ENCODE measurements at places on chromosomes 7 and 10.

- DNase-seq, result no peak
Measured at GRCh38 chr10:77034240-77034639, 603.4 kb downstream of the KCNMA1 start.

DNA sequence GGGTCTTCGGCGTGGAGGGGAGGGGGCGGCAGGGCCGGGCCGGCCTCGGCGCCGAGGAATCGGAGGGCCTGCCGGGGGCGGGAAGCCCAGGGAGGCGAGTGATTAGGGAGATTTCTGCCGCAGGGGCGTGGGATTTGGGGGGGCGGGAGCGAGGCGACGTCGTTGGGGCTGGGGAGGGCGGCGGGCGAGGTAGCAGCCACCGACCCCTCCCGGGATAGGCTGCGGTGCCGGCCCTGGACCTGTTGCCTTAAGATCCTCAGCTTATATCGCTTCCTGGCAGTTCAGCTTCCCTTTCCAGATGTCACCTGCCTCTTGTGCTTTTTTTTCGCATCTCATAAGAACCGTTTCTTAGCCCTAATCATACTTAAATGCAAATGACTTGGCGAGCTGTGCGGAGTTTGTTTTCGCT lies 655 bp downstream of the LMTK2 start:
- peak; percentile 3 for DNase-seq

DNA sequence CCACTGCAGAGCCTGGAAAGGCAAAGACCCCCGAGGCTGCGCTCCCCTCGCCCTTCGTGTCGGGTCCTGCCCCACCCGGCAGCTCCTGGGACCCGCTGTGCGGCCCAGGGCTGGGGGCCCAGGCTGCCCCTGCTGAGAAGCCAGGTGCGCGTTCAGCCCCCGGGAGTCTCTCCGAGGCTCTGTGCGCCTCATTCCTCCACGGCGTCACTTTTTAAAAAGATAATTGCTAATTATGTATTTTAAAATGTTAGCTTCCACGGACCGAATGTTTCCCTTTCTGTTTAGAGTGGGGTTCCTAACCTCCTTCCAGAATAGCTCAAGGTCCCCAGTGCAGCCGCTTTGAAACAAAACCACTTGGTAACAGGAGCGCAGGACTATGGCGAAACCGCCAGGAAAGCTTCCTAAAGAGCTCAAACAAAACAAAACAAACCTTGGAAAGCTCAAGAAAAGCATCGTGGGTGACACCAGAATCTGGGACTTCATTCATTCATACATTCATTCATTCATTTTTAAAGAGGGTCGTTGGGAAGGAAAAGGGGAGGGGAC lies 45.6 kb downstream of the PDIA4 start:
- no peak for DNase-seq

DNA sequence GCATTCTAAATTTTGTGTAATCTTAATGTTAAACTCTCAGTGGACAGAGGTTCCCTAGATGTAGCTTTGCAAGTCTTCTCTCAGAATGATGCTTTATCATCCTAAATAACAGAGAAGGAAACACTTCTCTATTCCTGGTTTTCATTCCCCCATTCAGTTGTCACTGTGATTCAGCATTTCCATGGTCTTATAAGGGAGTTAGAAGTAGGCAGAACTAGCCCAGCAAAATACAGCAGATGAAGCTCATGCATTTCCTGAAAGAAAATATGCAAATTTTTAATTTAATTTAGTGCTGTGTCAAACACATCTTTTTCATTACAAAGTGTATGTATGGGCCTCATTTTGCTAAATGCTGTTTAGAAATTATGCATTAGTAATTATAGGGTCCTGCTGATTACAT lies 70.1 kb downstream of the ITPRID1 start:
- DNase-seq, result no peak

GRCh38 chr7:672891-673290 lies 53.6 kb upstream of the DNAAF5 start:
- no peak for DNase-seq

- no peak for DNase-seq
Measured at GRCh38 chr10:34473174-34474008, 341.7 kb downstream of the PARD3 start.

DNA sequence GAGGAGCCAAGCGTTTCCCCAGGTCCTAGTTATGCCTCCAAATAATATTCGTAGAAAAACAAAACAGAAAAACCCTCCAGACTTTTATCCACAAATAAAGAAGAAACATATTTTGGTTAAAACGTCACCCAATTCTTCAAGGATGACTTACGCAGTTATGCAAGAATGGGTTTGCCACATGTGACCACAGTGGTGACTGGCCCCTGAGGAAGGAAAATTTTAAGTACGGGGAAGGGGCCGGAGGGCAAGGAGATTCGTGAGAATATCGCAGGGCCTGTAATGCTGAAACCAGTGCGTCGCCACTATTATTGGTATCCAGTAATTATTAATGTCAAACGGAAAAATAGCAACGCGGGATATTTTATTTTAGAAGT lies 537 bp upstream of the MRPS24 start:
- no peak for DNase-seq
